Activated naive CD4-positive, alpha-beta T cell treated with Interleukin-2 at 50 U/mL for 16 hours (primary cell): ENCODE measurements at places on chromosomes 11 and 22.

DNA sequence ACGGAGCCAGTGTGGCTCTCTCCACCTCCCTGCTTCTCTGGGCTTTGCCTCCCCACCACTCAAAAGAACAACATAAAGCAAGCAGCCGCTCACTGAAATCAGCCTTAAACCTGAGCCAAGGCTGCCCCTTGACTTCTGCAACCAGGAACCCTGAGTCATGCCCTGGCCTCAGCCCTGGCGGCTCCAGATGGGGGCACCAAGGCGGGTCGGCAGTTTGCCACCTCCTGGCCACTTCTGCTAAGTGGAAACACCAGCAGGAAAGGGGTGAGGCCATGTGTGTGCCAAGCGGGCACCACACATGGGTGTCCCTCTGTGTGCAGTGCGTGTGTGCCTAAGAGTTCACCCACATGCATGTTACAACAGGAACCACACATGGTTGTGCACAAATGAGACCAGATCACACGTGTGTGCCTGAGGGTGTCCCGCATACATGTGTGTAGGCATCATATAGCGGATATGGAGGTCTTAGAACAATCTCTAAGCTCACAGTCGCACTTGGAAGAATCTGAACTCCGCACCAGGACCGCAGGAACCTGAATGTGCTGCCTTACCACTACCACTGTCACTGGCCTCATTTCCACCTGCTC lies 221.2 kb downstream of the MN1 start:
- no peak for DNase-seq

- DNase-seq: no peak
Observed at GRCh38 chr11:65280646-65281045, 18.9 kb downstream of the POLA2 start.

GRCh38 chr11:13771151-13771550 lies 102.7 kb downstream of the FAR1 start:
- DNase-seq: no peak

DNA sequence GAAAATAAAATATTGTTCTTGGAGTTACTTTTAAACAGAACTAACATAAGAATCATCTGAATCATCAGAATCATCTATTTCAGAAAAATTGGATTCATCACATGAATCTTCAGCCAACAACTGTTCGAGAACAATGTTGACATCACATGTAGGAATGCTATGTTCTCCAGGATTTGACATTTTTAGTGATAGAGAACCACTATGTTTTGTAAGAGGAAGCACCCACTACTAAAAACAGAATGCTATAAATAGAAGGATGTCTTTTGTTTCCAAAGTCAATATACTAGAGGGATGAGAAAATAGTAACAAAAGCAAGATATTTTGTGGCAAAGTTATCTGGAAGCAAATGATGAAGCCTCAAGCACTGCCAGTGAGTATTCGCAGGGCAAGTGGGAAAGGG lies 263.4 kb upstream of the DDI1 start:
- DNase-seq: no peak

- no peak for DNase-seq
Observed at GRCh38 chr11:64268025-64268892, 16.2 kb downstream of the BAD start.

GRCh38 chr11:36131721-36132397 lies 157.4 kb downstream of the COMMD9 start:
- DNase-seq: no peak

DNA sequence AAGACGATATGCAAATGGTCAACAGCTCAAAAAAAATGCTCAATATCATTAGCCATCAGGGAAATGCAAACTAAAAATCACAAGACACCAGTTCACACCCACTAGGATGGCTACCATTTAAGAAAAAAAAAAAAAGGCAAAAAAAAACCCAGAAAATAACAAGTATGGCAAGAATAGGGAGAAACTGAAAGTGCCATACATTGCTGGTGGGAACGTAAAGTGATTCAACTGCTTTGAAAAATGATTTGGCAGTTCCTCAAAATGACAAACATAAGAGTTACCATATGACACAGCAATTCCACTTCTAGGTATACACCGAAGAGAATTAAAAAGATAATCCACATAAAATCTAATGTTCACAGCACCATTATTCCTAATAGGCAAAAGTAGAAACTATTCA lies 47.5 kb downstream of the PICALM start:
- no peak for DNase-seq

DNA sequence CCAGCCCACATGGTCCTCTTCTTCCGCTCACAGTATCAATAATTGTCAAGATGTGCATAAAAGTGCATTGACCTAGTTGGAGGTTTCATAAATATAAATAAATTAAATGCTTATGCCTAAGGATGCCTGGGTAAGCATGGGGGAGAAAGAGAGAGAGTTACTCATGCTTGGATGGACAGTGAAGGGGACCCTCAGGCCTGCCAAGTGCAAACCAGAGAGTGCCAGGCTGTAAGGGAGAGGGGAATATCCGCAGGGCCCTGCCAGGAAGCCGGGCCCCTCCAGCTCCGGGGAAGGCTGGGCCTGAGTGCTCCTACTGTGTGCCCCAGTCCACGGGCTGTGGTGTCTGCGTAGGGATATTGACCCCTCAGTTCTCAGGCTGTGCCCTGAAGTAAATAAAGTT lies 214.6 kb downstream of the DSCAML1 start:
- no peak for DNase-seq

DNA sequence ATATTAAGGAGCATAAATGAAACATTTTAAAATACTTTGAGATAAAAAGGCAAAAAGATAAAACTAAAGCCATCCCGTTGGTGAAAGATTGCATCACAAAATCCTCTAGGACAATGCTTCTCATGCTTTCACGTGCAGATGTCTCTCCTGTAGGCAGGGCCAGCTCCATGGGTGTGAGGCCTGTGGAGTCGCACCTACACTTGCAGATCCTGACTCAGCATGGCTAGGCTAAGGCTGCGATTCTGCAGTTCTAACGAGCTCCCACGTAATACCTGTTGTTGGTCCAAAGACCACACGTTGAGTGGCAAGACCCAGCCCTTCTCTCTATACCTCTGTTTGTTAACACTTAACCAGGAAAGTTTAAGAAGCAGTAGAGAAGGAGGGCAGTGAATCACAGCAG lies 62.1 kb upstream of the CAPRIN1 start:
- no peak for DNase-seq

DNA sequence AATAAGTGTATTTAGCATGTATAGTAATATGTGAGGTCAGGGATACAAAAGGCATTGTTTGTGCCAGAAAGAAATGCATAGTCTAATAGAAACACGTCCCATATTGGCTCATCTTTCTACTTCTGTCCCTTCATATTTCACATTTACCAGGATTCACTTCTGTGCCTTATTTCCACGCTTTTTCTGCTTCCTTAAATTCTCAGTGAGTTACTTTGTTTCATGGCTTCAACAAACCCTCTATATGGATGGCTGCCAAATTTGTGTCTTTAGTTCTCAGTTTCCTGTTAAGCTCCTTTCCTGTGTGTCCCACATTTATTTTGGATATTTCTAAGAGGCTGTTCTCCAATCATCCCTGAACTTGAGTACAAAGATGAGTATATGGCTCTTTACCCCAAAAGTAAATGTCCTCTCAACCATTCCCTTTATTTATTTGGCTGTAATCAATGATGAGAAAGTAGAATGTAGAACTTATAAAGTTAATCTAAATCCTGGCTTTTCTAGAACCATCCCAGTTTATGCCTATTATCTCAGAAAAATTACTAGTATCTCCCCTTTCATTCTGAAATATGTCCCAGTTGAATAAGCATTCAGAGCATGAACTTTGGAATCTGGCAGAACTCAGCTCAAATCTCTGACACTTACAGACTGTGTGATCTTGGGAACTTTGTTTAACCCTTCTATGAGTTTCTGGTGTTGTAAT lies 23.5 kb downstream of the OR8B12 start:
- DNase-seq: no peak

GRCh38 chr22:43567691-43568324 lies 156.0 kb downstream of the MPPED1 start:
- DNase-seq: no peak

GRCh38 chr11:68912254-68912653 lies 8.6 kb downstream of the IGHMBP2 start:
- no peak for DNase-seq

DNA sequence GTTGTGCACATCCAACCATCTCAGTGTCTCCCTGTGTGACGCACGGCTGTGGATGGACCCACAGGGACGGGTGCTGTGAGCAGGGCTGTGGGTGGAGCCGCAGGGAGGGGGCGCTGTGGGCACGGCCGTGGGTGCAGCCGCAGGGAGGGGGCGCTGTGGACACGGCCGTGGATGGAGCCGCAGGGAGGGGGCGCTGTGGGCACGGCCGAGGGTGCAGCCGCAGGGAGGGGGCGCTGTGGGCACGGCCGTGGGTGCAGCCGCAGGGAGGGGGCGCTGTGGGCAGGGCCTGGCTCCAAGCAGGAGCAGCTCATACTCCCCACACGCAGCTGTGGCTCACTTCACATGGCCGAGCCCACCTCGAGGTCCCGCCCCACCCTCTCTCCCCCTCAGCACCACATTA lies 6.0 kb upstream of the MAPK11 start:
- DNase-seq: peak; percentile 10

GRCh38 chr11:129410395-129410960 lies 34.8 kb downstream of the BARX2 start:
- no peak for DNase-seq

DNA sequence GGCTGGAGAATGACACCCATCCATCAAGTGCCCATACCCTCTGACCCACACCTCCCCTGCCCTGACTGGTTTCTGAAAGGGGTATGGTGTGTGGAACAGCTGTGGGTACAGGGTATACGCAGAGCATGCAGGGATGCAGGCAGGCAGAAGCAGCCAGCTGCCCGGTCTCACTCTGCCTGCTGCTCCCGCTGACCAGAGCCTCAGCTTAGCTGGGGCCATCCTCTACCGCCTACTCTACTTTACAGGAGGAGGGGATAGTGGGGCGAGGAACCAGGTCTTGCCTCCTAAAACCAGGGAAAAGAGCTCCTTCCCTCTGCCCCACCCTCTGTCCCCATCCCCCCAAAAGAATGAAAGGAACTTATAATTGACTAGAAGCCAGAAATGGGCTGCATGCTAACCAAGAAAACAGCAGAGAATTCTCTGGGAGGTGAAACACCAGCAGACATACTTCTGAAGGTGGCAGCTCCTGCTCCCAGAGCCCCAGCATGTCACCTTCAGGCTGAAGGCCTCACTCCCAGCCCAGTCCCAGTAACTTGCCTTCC lies 13.0 kb upstream of the CHRM4 start:
- DNase-seq: no peak

- DNase-seq: no peak
Observed at GRCh38 chr11:116541460-116541859, 231.3 kb downstream of the BUD13 start.

DNA sequence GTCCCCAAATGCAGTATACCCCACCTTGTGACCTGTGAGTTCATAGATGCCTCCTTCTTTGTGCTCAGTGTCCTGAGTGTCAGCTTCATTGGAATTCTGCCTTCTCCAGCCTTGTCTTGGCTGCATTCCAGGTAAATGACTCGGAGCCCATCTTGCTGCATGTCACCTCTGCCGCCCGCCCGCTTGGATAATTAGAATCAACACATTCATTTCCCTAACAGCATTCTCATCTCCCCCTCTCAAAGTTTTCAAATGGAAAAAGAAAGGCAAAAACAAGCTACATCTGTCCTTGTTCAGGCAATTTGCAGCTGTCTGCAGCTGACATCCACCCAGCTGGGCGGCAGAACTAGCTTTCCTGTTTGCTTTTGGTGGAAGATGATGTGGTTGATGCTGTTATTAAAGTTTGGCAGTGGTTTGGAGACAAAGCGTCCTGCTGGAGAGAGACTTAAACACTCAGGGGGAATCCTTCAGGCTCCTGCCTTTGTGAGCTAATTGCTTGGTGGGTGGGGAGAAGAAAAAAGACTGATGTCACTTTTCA lies 198.8 kb upstream of the SEZ6L start:
- no peak for DNase-seq

DNA sequence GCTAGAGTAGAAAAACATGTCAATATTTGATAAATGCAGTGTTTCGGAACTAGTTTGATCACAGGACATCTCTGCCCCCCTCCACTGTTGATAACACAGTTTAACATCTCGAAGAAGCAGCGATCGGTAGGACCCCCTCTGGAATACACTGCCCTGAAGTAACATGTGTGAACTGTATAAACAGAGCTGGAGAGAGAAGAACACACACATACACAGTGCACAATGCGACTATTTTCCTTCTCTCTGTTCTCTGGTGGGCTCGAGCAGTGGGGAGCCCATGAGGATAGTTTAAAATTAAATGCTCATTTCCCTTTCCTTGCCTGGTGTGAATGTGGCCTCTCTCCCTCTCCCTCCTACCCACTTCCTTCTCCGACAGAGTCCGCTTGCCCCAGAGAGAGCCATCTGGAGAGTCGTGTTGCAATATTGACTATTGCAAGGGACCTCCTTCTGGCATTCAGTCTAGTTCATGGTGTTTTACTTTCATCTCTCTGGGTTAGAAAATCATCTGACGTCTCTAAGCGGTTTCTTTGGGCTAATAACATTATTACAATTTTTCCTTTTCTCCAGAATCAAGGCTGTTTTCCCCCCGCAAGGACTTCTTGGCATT lies 51.6 kb upstream of the BARX2 start:
- no peak for DNase-seq

GRCh38 chr11:23755769-23756168 lies 741.1 kb upstream of the LUZP2 start:
- no peak for DNase-seq

GRCh38 chr11:116200564-116200963 lies 572.2 kb downstream of the BUD13 start:
- no peak for DNase-seq

DNA sequence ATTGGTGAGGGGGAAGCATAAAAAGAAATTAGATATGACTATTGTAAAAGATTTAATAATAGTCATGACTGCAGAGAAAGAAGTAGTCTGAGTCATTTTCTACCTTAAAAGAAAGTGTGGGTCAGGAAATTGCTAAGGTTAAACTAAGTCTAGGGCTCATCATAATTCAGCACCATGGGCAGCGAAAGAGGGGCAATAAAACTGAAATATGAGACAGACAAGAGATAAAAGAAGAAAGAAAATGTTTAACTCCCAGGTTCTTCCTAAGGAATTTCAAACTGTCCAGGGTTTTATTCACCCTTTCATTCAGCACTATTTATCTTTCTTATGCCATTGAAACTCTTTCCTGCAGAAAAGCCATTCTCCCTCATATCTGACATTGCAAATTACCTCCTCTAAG lies 114.4 kb upstream of the API5 start:
- no peak for DNase-seq

- no peak for DNase-seq
Observed at GRCh38 chr11:58629857-58630256, 7.4 kb downstream of the CNTF start.
